Muscle of arm (tissue), 14 donors: ENCODE measurements at places on chromosomes 2 and 18. TPM values are rescaled to one million over a fixed set of nuclear protein-coding genes. Genes with fewer than 3 reads are reported as not detected.

- no peak for DNase-seq
Observed at GRCh38 chr2:203437511-203437910, 97.6 kb downstream of the RAPH1 start.

TGFA gene
- polyA plus RNA-seq, result 0.72 TPM

DNA sequence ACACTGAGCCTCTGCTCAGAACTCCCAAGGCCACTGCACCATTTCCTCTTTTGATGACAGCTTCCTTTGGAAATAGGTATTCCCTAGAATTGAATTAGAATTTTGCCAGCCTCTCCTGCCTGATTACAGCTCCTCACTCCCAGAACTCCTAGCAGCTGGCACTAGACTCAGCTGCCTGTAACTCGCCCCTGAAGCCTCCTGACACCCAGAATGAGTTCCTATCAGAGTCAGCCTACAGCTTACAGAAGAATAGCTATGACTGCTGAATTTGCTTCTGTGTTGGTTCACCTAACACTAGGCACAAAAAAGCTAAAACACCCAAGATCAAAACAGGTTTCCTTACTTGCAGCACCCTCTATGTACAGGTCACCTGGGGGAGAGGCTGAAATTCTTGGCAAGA lies 108.2 kb upstream of the PTPRM start:
- DNase-seq, result no peak

ADD2 gene
- polyA plus RNA-seq, result 2.1 TPM

DNA sequence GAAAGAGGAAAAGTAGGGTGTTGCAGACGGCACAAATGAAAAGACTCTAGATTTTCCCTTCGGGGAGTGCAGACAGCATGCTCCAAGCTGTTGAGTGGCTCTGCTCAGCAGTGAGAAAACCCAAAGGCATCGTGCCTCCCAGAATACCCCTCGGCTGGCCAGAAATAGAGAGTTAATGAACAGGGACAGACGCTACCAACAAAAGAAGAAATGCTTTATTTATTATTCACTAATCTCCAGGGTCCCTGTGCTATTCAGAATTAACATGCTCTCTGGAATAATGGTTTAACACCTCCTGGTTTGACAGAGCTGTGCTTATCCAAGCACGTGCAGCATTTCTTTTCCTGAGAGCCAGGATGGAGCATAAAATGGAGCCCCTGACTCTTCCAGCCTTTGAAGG lies 82.3 kb downstream of the AQP4 start:
- no peak for DNase-seq
